Activated naive CD4-positive, alpha-beta T cell treated with anti-CD3 and anti-CD28 coated beads for 36 hours (primary cell): ENCODE measurements at places on chromosomes 1 and 21.

DNA sequence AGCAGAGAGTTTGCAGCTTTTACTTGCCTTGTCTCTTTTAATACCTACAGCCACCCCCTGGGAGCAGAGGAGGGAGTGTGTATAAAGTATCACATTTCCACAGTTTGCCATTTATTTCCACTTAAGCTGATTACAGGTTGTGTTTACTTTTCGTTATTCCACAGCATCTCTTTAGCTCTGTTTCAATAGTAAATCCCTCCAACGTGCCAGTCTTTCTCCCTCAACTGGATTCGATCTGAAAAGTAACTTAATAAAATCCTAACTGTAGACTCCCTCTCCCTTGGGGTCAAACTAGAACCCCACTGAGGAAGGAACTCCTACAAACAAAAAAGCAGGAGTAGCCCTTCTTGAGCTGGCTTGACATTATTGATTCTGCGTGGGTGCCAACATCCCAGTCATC is 3.1 kb upstream of the FCGR2A start:
- DNase-seq: no peak

- no peak for DNase-seq
Observed at GRCh38 chr1:165938844-165939243, 111.4 kb downstream of the UCK2 start.

DNA sequence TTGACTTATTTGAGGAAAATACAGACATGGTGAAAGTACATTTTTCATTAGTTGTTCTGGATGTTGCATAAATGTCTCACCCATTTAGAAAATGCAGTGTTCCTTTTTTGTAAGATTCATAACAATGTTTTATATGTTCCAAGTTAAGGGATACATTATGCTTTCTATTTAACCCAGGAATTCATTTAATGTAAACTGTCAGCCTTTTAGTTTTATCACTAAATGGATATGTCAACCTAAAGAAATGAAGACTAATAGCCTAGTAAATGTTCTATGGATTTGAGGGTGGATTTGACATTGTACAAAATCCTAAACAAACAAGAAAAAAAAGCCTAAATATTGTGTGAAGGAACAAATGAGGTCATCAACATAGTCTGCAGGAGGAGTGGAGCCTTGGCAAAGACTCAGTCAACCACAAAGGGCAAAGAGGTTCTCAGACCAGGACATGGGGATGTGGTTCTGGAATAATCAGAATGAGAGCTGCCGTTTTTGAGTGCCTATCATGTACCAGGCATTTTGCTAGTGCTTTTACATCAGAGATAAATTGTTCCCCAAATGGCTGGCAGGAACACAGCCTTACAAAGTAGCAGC is 8.8 kb upstream of the INSL5 start:
- no peak for DNase-seq

DNA sequence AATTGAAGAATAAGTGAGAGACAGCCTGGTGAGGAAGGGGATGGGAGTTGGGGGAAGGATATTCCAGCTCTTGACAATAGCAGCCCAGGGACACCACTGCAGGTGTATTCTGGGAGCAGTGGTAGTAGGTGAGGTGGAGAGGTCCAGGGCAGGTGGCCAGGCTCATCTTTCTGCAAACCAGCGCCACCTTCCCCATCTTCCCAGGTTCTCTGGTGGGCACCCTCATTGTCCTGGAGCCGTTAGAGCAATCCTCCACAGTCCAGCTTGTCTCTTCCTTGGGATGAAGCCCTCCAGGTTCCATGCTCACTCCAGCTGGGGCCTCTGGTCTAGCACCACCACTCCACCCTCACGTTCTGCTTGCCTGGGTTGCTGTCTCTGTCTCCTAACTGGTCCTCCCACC is 97.0 kb downstream of the IER5 start:
- no peak for DNase-seq

- DNase-seq: peak; percentile 61
Observed at GRCh38 chr1:150066838-150067183, 765 bp upstream of the VPS45 start.

DNA sequence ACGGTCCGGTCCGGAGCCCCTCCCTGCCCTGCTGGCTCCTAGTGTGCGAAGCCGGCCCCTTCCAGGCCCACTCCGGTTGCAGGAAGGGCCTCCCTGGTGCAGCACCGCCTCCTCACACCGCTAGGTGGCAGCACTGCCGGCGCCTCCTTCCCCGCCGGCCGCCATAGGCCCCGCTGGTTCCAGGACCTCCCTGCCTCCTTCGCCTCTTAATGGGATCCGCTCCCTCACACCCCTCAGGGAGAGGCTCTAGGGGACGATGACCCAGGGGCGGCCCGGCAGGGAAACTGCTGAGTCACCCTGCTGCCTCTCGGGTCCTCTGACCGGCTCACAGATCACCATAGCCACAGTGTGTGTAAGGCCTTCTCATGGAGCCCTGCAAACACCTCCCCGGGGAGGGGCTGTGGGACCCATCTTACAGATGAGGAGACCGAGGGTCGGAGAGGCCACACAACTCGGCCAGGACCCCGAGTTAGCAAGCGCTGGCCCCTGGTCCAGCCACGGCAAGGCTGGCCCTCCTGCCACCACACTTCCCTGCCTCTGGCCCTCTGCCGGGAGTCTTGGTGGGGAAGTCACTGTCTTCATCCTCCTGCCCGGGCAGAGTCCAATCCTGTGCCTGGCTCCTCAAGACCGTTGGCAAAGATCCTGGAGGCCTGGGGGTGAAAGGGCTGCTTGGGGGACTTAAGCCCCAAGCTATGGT is 1.6 kb upstream of the AJAP1 start:
- DNase-seq: peak; percentile 65

GRCh38 chr1:147273409-147274336 is 31.2 kb downstream of the CHD1L start:
- DNase-seq: peak; percentile 42

DNA sequence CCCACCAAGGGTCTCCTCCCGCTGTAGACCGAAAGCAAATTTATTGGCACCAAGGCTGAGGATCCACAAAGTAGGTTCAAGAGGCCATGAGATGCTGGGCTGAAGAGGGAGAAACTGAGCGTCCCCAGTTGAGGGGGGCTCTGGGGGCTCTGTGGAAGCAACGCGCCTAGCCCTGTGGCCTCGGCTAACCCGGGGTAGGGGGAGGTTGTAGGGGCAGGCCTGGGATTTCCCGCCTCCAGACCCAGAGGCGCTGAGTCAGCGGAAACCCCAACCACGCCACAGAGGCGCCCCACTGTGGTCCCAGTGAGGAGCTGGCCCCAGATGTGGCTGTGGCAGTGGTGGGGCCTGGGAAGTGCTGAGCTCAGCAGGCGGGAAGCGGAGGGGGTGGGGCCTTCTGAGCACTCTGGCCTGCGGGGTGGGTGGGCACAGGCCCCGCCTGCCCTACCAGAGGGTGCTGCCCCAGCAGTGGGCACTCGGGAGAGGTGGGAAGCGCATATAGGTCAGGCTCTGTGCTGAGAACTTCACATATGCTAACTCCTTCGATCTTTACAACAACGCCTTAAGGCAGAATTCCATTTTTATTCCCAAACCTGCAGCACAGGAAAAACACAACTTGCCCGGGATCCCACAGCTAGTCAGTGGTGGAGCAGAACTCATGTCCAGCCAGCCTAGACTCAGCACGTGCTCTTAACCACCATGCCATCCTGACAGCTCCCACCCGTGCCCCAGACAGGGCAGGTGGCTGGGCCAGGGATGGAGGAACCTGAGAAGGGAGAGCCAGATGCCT is 1.5 kb upstream of the COL16A1 start:
- DNase-seq: peak; percentile 87

GRCh38 chr1:25819491-25820246 is at the start of gene MTFR1L:
Gene MTFR1L (plus strand): TSS chr1:25819954. CDS start chr1:25823105, 3,151 bp downstream.
- DNase-seq: peak; percentile 94

DNA sequence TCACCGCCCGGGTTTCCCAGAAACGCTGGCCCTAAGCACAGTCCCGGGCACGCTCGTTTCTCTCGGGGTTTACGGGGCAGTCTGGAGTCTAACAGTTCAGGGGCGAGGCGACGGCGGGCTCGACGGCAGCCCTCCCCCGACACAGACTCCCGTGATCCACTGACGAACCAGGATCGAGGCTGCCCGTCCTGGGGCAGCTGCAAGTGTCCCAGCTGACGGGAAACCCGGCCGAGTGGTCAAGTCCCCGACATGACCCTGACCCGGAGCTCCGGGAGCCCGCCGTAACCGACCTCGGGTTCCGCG is 494 bp downstream of the UBE2J2 start:
- no peak for DNase-seq

DNA sequence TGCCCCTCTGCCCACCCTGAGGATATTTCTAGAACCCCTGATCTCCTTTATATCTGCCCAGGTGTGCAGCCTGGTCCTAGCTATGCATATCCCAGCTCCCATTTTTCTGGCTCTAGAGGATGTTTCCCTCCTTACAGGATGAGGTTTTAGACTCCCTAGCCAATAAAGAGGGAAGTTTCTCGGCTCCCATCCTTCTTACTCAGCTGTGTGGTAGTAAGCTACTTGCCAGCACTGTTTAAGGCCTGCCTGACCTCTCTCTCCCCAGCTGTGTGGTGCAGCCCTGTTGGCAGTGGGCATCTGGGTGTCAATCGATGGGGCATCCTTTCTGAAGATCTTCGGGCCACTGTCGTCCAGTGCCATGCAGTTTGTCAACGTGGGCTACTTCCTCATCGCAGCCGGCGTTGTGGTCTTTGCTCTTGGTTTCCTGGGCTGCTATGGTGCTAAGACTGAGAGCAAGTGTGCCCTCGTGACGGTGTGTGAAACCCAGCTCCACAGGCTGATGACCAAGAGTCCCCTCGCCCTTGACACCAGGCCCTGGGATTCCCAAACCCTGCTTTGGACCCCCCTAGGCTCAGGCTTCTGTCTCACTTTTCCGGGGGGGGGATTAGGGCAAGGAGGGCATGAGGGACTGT is 7.8 kb upstream of the P3R3URF start:
- DNase-seq: no peak

- DNase-seq: no peak
Observed at GRCh38 chr1:108686614-108687313, 5.3 kb upstream of the PRPF38B start.

DNA sequence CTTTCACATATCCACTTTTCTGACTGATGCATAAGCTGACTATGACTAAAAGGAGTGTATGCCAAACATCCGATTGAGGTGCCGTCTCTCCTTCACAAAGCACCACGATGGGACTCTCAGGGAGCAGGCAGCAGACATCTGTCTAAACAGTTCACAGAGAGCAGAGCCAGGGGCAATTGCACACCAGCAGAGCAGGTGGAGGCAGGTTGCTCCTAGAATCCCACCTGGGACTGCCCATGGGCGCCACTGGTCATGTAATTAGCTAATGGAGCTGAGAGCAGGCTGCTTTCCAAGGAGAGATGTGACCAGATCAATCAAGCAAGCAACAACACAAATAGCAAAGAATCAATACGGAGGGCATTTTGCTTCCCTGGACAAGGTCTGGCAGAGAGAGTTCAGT is 30.5 kb upstream of the COA6 start:
- DNase-seq: no peak

- DNase-seq: no peak
Observed at GRCh38 chr1:64405833-64406232, 64.1 kb upstream of the CACHD1 start.

- DNase-seq: no peak
Observed at GRCh38 chr1:230102472-230102871, 35.4 kb downstream of the GALNT2 start.

- peak; percentile 38 for DNase-seq
Observed at GRCh38 chr21:46322351-46323226, 1.1 kb downstream of the C21orf58 start.
